ENCODE measurements at places on chromosomes 6 and 20.

DNA sequence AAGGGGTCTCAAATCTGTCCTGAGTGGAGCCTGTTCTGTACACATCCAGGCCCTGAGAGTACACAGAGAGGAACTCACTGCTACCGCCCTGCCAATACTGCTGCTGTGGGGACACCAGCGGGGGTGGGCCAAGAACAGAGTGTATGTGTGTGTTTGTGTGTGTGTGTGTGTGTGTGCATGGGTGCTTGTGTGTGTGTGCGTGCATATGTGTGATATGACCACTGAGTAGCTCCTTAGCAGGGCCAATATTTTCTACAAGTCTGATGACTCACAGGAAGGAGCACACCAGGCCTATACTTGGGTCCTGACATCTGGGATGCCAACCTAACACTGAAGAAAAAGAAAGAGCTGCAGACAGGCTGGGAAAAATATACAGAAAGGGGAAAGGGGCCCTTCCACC, 1.4 kb downstream of the RAET1E start:
- DNase-seq: no peak

GRCh38 chr6:98775205-98775604, 59.2 kb upstream of the POU3F2 start:
- no peak for DNase-seq

DNA sequence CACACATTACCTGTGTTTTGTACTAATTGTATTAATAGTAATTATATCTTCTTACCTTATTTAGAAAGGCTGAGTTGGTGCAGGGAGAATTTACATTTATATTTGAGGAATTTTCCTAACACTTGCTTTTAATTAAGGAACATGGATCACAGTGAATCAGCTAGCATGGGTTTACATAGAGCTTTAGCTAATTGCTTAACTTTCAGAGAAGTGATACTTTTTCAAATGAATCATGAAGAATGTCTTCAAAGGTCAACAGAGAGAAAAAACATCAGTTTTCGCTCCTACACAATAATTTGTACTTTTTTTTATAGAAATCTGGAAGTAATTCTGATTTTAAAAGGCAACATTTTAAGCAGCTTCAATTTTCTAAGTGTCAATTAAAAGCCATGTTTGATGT, 195.0 kb upstream of the HEY2 start:
- no peak for DNase-seq

DNA sequence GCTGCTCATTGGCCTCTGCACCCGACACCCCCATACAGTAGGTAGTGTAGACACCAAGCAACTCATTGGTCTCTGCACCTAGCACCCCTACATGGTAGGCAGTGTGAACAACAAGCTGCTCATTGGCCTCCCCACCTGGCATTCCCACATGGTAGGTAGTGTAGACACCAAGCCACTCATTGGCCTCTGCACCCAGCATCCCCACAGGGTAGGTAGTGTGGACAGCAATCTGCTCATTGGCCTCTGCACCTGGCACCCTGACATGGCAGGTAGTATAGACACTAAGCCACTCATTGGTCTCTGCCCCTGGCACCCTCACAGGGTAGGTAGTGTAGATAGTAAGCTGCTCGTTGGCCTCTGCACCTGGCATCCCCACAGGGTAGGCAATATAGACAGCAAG, 226.0 kb downstream of the SLC24A3 start:
- no peak for DNase-seq

GRCh38 chr6:52982680-52983079, 12.4 kb downstream of the GSTA4 start:
- DNase-seq: no peak

DNA sequence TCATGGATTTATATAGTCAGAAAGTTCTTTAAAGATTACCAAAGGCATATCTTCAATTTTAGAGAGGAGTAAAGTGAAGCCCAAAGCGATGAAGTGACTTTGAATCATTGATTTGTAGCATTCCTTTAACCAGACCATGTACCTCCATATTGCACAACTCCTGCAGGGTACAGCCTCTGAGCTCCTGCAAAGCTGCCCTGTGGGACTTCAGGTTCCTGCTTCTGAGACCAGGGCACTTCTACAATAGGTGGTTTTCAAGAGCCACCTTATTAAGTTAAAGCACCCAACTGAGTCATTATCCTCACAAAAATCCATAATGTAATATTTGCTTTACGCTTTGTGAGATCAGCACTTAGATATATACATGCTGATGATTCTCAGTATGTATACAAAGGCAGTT, 270.7 kb upstream of the RGS17 start:
- DNase-seq: no peak

- no peak for DNase-seq
Observed at GRCh38 chr20:63092660-63093215, 86.0 kb upstream of the BHLHE23 start.

GRCh38 chr6:20692023-20692422, 157.8 kb downstream of the CDKAL1 start:
- no peak for DNase-seq

DNA sequence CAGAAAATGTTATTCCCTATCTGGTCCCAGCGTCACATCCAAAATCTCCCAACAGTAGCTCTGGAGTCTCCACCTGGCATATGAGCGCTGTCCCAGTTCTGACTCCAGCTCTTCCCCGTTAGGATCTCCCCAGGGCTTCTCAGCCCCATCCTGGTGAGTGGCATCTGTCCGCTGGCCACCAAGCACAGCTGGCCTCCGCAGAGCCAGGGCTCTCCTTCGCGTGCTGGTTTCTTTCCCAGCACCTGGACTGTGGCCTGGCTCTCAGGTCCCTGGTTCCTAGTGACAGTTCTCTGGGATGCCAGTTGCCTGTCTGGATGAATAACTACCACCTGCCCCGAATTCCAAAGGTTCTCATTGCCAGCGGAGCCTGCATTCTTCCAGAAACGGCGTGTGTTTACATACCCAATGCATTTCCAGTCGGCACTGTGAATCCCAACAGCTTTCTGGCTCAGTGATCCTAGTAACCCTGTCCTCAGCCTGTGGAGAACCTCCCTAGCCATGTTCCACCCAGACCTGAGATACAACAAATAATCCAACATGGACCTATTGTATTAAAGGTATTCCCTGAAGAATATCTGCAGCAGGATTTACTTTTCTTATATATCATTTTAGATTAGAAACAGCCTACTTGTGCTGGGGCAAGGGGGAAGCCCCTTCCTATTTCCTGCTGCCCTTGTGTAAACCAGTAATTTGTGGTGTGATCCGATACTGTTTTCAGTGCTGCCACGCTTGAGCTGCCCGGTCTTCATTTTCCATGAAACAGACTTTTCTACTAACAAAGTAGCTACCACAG, 69.9 kb upstream of the PDE10A start:
- no peak for DNase-seq

DNA sequence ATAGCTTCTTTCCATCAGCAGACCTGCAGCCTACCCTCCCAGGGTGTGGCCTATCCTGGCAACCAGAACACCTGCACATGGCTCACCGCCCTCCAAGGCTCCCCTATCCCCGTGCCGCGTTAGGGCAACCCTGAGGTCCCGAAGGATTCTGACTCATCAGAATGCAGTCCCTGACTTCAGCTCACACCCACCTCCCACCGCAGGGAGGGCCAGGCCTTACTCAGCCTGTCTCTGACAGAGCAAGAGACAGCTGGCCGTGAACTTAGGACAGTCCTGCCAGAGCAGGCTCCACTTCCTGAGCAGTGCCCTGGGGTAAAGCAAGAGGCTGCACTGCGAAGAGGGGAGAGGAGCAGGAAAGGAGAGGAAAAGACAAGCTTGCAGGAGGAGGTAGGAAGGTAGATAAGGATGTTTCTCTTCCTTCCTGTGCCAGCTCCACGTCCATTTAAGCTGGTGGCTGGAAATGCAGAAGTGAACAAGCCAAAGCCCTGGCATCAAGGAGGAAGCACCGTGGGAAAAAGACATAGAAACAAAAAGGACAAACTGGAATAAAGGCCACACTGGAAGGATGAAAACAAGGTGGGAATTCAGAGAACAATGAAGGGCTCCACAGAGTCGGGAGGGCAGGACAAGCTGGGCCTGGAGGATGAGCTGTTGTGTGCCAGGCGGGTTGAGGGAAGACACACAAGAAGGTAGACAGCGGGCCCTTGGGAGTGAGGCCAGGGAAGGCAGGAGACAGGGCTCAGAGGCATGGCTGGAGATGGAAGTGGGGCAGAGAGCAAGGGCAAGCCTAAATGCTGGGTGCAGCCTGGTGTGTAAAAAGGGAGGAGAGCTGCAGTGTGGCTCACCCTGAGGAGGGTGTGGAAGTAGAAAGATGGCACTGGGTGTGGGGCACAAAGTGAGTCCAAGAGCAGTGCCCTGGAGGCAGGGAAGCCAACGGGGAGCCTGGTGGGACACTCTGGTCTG, 102.7 kb downstream of the SLC23A2 start:
- DNase-seq: no peak

- no peak for DNase-seq
Observed at GRCh38 chr6:28542440-28543296, 17.0 kb downstream of the GPX5 start.

DNA sequence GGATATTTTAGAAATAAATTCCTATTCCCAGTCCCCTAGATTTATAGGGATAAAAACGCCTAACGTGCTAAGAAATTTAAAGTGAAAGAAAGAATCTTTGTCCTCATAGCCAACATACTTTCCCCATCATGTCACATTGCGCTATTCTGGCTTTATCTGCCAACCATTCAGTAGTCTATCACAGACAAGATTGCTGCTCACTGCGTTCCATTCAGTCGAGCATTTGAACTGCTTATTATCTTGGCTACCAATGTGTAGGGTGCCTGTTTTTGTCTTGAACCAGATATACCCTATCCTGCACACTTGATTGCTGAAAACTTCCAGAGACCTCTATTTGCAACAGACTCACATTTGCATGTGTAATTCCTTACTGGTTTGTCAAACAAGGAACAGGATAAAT, 751.5 kb downstream of the EPHA7 start:
- DNase-seq: no peak

DNA sequence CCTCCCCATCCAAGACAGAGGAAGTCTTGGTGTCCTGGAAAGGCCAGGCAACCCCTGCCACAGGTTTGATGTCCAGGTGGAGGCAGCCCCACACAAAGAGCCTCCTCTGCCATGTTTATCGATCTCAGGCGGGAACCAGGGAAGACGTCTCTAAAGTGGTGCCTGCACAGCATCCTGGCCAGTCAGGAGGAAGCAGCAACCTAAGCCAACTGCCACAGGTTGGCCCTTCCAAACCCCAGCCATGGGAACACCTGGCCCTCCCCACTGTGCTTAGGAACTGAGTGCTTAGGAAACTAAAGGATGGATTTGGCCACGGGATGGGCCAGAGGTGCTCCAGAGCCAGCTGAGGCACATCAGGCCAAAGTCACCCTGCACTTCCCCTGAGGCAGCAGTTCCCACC, 56.9 kb downstream of the CSE1L start:
- DNase-seq: no peak

GRCh38 chr6:136582711-136583471, 32.7 kb upstream of the MAP7 start:
- DNase-seq: no peak

- no peak for DNase-seq
Observed at GRCh38 chr6:145244349-145245100, 490.8 kb downstream of the EPM2A start.

DNA sequence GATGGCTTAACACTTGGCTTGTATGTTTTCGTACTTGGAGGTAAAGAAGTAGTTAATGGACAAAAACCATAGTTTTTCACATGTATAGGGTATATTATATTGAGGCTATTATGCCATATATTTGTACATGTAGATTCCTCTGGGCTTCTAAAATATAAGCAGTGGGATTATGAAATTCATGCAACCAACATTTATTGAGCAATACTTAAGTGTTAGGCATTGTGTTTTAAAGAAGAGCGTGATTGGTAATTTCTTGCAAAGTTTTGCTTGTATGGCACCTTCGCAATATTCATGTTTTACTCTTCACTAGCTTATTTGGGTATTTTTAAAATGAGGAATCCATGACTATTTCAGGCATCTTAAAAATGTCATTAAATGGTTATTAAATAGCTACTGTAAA, 2.5 kb downstream of the TULP4 start:
- no peak for DNase-seq

GRCh38 chr6:138387577-138388368, 10.1 kb downstream of the SMIM28 start:
- DNase-seq: no peak

- no peak for DNase-seq
Observed at GRCh38 chr20:44271915-44272663, 25.0 kb downstream of the GDAP1L1 start.

- no peak for DNase-seq
Observed at GRCh38 chr20:57902473-57902872, 192.7 kb upstream of the PMEPA1 start.

DNA sequence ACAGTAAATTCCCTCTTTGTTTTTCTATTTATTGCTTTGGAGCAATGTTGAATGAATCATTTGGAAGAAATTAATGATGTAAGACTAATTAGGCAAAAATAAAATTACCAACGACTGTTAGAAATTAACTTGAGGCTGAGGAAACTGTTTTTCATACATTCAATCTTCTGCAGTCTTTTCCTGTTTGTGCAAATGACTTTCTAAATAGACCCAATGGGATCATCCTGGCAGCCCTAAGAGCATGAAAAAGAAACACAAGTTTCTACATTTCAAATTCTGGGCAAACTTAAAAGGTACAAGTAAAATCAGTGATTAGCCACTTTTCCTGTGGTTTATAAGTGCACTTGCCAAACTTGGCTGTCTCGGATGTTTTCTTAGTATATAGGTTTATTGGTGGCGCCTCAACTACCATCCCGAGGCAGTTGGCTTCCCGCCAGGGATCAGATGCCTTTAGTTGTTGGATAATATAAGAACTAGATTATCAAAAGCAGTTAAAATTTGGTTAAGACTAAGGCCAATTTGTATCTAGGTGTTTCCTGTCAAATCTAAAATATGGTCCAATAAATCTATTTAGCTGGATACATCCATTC, 181.2 kb downstream of the ISM1 start:
- no peak for DNase-seq

DNA sequence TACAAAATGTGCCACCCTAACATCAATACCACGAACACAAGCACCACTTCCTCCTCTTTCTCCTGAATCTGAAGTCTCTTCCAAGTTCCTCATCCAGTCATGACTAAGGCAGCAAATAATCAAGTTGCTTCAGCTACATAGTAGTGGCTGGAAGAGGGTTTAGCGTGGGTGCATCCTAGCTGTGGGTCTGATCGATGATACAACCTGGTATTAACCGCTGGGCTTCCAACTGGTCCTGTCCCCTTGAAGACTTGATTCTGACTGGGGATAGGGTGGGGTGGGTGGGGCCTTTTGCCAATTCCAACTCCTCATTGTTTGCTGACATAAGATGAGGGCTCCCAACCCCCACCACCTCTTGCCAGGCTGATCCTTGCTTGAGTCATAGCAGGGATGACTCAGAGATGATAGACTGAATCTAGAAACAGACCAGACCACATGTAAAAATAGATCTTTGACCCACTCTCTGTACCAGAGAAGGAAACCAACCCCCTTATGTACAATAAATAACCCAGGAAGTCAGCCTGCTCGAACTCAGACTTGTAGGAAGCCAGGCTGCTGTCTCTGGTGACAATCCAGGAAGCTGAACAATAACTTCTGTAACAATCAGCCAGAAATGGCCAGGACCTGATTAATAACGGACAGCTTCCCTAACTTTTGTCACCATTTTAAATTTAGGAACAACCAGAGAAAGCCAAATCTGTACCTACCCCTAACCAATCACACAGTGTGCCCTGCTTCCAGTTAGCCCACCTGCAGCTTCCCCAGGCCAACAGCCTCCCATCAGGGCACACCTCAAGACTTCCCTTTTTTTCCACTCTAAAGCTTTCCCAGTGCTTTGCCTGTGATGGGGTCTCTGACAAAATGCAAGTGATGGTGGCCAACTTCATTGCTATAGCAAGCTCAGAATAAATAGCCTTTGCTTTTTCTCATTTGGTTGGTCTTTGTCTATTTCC, 68.9 kb upstream of the FAM184A start:
- no peak for DNase-seq

GRCh38 chr20:33725607-33726264, 5.6 kb upstream of the PXMP4 start:
- DNase-seq: no peak
